ENCODE measurements at places on chromosomes 7 and 10.

GRCh38 chr7:17530244-17530643, 231.8 kb downstream of the AHR start:
- no peak for DNase-seq

DNA sequence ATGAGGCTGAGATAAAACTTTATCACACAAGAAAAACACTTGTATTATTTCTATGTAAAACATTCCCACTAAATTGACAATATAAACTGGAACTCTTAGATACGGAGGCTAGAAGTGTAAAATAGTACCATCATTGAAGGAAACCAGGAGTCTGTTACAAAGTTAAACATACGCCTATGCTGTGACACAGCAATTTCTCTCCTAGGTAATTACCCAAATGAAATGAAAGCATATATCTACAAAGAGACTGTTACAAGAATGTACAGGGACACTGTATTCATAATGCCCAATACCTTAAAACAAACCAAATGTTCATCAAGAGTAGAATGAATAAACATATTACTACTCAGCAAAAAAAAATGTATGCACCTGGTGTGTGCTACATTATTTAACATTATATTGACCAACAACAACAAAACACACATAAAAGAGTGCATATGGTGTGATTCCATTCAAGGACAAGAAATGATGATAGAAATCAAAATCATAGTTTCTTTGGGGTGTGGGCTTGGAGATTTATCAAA, 33.2 kb upstream of the ELAPOR2 start:
- no peak for DNase-seq

DNA sequence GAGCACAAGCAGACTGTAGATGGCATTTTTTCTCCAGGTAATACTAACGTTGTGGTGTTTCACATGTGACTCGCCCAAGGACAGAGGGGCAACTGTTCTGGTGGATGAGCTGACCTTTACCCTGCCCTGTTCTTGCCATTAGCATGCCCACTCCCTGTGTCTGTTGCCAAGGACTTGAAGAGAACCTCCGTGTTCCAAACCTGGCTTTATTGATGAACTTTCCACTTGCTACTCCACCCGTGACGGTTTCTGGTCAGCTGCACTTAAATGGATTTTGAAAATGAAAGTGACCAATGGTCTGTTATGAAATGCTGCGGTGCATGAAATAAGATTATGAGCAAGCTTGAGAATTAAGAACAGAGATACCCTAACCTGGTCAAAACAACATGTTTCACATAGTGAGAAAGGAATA, 30.4 kb downstream of the LRRC4 start:
- no peak for DNase-seq

DNA sequence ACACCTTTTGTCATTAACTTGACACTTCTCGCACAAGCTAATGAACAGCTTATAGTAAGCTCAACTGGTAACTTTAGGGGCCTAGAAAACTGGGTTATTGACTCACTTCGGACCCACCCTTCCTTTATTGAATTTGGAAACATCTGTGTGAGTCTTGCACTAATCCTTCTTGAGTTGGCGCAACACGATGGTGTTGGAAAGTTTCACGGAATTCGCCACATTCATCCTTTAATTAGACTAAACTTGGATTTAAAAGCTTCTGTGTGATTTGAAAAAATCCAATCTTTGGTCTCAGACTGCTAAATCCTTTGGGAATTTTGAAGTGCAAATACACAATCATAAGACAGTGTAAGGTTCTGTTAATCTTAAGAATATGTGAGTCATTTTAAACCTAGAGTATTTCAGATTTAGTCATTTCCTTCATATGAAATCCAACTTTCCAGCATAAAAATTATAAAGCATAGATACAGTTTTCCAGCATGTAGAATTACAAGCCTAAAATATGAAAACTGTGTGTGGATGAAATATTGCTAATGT, 15.1 kb downstream of the FZD8 start:
- no peak for DNase-seq

- DNase-seq = peak; percentile 7
Observed at GRCh38 chr7:156778201-156778600, 114.8 kb downstream of the LMBR1 start.

DNA sequence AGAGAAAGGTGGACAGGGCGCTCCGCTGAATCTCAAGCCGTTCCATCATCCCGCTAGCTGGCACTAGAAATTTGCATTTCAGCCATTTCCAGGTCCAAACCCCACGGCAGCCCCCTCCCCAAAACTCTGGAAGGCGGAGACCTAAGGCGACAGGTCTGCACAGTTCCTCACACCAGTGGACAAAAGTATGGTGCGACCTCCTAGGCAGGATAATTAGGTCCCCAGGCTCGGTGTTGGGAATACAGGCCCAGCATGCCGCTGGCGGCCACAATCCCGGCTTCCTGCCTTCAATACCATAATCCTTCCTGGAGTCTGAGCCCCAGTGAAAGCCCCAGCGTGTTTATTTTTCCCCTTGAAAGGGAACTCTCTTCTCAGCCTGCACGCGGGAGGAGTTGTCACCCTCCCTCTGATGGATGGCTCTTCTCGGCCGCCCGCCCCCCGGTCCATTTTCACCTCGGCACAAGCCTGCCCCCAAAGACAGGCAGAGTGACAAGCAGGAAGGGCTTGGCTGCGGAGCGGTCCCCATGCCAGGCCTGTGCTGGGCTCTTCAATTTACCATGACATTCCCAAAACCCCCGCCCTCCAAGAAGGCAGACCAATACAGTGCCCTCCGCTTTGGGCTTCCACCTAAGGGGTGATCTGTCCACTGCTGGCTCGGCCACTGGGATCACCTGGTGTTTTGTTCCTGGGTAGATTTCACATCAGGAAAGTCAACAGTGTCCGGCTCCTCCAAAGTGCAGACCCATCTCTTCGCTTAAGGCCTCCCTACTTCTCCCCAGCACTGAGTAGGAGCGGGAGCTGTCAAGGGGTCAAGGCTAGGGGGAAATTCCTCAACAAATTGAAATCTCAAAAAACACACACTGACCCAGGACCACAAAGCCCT, 2.2 kb downstream of the FGFR2 start:
- no peak for DNase-seq

DNA sequence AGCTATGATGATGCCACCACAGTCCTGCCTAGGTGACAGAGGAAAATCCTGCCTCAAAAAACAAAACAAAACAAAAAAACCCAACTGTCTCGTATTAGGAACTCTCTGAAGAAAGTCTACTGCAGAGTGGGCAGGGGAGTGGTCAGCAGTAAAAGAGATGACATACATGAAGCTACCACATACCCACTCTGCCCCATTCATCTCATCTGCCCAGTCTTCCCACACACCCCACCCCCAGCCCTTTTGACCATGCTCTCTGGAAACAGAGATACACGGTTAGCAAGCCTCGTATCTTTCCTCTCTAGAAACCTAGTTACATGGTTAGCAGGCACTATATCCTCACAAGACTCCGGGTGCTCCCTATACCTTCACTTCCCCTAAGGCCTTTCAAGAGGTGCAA, 8.3 kb downstream of the SLC37A3 start:
- no peak for DNase-seq

GRCh38 chr10:103901299-103901698, 16.7 kb downstream of the STN1 start:
- no peak for DNase-seq

GRCh38 chr10:11018432-11018841, 765 bp downstream of the CELF2 start:
- no peak for DNase-seq

GRCh38 chr7:155458111-155458877, at the start of gene EN2:
Gene EN2, plus strand, starts transcription at chr7:155458129. Its CDS starts 249 bp downstream, at chr7:155458378.
- DNase-seq = no peak

DNA sequence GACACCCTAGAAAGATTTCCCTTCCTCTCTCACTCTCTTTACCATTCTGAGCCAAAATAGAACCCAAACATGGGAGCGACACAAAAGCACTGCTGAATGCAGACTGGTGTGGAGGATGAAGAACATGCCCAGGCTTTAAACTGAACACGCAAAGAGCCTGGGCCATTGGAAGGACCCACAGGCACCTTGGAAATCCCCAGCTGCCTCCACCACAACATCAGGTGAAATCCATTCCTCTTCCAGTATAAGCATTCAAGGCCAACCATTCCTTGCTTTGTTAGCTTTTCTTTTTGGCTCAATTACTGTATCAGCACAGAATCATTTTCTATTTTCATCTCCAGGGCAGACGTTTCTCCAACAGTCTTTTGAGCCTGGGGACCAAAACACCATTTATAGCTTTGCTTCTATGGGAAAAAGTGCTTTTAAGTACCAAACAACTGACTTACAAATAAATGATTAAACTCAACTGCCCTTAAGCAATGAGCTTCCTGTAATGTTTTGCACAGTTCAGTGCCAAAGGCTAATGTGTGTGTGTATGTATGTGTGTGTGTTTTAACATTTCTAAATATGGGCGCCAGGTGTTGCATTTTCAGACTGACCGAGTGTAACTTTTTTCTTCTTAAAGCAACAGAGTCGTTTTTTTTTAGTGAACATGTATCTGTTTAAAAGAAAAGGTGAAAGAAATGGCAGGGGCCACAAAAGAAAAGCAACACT, 16.2 kb upstream of the BLNK start:
- DNase-seq = no peak

- no peak for DNase-seq
Observed at GRCh38 chr7:12581897-12582296, 11.4 kb downstream of the SCIN start.

DNA sequence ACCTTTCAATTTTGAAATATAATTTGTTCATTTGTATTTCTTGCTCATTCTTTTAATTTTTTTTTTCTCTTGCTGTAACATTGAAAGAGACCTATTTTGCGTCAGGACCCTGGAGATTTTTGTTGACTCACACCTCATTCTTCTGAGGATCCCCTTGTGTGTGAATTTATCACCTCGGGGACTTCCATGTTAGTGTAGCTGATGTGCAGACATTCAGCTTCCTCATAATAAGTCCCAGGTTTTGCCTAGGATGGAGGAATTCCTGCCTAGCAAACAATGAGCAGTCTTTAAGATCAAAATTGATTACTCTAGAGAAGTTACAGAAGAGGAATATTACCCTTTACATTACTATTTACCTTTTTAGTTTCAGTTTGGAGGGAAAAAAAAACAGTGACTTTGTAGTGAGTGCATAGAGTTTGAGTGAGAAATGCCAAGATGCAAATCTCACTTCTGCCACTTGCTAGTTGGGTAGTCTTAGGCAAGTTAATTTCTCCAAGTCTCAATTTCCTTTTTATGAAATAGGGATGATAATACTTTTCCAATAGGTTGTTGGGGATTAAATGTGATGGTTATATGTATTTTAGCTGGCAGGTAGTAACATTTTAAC, 14.3 kb downstream of the TES start:
- DNase-seq = no peak

Measured in hepatic stellate cell (primary cell).